ENCODE measurements at places on chromosomes 4 and X.

GRCh38 chr4:168710353-168710946 lies 213.6 kb downstream of the PALLD start:
- DNase-seq, result no peak

DNA sequence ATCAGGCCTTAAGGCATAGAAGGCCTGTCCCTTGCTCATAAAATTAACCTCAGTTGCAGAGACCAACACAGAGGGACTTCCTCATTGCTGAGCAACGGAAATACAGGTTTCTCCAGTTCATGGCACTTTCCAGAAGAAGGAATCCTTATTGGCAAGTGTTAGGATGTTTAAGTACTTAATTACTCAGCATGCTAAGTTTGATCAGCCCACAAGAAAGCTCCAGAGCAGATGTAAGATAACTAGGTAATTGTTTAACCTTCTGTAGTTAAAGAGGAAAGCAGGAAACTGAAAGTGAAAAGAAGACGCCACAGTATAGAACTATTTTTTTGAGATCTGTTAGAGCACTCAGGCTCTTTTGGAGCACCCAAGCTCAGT lies 33.5 kb downstream of the SMS start:
- DNase-seq, result no peak

DNA sequence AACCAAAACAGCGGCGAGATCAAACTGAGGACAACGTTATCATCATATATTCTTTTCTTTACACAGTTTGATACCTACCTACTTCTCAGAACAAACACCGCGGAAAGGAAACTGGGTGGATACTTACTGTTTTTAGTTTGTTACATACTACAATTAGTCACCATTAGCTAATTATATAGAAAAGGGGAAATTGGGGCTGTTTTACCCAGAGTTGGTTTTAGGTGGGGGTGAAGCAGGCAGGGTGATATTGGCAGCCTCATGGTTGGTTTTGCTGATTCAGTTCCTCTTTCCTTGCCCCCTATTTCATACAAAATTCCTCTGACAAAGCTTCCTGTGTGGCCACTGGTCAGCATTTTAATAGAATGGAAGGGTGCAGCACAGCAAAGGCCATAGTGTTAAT lies 77.8 kb downstream of the SORBS2 start:
- no peak for DNase-seq

DNA sequence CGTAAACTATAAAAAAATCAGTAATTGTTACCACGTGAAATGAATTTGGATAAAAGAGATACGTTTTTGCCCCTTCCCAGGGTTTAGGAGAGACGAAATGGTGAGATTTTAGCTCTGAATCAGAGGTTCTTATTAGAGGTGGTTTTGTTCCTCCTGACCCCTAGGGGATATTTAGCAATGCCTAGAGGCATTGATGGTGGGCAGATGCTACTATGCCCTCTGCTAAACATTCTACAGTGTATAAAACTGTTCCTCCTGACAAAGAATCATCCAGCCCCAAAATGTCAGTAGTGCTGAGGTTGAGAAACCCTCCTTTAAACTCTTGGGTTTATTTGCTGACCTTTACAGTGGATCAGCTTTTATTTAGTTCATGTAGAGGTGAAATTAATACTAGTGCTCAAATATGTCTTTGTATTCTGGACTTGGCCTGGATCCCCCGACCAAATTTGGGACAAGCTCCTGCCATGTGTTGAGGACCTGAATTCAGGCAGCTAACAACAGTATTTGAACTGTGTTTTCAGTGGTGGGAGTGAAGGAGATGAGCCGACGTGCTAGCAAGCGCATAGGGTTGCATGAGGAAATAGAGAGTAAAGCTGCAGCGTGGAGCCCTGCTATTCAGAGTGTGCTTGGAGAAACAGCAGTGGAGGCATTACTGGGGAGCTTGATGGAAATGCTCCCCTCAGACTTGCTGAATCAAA lies 126.1 kb downstream of the PTTG2 start:
- DNase-seq, result no peak

GRCh38 chrX:12779534-12779933 lies 11.7 kb upstream of the PRPS2 start:
- no peak for DNase-seq

Measured in stimulated activated CD8-positive, alpha-beta memory T cell treated with anti-CD3 and anti-CD28 coated beads, Interleukin-4, amount 100 ng/mL, for 4 hours (primary cell).